CD4-positive, alpha-beta T cell treated with Interleukin-4 for 4 hours (primary cell): ENCODE measurements at places on chromosomes 1 and 21.

DNA sequence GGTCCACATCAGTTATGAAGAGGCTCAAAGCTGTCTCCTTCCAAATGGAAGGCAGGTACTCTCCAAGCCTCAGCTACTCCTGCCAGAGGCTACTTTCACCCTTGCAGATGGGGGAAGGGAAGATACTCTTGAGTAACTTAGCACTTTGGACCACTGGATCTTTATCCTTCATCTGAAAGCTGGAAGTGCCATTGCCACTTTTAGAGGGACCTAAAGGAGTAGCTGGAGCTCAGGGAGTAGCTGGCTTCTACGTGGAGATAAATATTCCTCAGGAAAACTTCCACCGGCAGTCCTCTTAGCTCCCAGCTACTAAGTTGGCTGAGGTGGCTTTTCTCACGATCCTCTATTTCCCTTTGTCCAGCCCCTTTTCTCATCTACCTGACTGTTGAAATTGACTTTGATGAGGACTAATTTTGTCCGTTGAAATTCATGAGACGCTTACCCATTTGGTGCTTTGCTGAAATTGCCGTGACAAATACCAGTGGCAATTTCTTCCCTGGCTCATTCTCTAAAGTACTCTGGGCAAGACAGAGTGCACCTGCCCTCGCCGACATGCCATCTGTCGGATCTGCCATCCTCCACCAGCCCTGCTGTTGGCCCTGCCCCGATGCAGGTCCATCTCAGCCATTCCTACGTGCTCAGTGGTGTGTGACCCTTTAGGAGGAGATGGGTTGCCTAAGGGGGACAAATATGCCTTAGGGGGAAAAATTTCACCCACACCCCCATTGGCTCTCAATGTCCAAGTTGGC lies 13.6 kb downstream of the IGSF21 start:
- DNase-seq, result no peak

GRCh38 chr1:2431518-2431917 lies 19.2 kb upstream of the PEX10 start:
- DNase-seq, result no peak

DNA sequence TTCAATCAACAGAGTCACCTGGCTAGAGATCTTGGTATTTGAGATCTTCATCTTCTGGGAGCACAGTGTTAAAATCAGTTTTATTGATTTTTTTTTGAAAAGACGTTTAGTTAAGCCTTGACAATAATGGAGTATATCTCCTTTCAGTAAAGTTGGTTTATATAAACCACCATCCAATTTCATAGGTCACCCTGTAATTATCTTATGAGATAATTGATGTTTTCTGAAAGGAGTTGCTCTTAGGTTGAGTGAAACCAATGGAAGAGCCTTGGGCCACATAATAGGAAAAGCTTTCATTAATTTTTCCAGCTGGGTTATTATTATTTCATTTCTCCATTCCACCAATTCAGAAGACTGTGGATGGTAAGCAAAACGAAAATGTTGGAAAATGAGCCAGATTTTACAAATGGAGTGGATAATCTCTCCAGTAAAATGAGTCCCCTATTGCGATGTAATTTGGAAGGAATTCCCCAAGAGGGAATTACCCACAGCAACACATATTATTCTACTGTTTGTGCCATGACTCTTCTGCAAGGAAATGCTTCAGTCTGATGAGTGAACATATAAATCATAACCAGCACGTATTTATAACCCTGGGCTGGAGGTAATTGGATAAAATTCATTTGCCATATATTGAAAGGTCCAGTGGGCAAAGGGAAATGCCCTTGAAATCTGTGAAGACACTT lies 46.2 kb upstream of the TINAGL1 start:
- no peak for DNase-seq

DNA sequence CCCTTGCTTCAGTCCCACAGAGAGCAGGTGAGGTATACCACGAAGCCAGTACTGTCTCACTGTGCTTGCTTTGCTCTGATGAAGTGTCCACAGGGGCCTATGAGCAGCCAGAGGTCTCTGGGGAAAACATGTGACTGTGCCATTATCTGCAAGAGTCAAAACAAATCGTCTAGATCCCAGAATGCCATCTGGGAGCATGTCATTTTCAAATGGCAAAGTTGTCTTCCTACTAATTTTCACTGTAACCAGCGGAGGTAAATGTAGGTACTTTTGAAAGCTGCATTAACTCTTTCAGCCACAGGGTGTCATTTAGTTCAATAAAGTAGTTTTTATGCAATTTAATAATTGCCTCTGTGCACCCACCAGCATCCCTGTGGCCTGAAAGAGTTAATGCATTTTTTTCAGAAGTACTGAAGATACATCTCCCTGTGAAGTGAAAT lies 173.6 kb upstream of the SGIP1 start:
- DNase-seq, result no peak

DNA sequence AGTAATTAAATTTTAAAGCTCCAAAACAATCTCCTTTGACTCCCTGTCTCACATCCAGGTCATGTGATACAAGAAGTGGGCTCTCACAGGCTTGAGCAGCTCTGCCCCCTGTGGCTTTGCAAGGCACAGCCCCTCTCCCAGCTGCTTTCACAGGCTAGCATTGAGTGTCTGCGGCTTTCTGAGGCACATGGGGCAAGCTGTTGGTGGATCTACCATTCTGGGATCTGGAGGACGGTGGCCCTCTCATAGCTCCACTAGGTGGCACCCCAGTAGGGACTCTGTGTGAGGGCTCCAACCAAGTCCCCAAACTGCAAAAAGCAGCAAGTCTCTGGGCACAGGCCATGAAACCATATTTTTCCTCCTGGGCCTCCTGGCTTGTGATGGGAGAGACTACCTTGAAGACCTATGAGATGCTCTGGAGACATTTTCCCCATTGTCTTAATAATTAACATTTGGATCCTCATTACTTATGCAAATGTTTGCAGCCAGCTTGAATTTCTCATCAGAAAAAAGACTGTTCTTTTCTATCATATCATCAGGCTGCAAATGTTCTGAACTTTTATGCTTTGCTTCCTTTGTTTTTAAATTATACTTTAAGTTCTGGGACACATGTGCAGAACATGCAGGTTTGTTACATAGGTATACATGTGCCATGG lies 554.1 kb upstream of the OLFM3 start:
- DNase-seq, result no peak

- peak; percentile 57 for DNase-seq
Observed at GRCh38 chr1:206050655-206051235, 2.2 kb upstream of the RHEX start.

GRCh38 chr1:245946905-245947304 lies 560.2 kb downstream of the SMYD3 start:
- no peak for DNase-seq

GRCh38 chr1:8661185-8662110 lies 156.0 kb downstream of the RERE start:
- DNase-seq, result peak; percentile 24

DNA sequence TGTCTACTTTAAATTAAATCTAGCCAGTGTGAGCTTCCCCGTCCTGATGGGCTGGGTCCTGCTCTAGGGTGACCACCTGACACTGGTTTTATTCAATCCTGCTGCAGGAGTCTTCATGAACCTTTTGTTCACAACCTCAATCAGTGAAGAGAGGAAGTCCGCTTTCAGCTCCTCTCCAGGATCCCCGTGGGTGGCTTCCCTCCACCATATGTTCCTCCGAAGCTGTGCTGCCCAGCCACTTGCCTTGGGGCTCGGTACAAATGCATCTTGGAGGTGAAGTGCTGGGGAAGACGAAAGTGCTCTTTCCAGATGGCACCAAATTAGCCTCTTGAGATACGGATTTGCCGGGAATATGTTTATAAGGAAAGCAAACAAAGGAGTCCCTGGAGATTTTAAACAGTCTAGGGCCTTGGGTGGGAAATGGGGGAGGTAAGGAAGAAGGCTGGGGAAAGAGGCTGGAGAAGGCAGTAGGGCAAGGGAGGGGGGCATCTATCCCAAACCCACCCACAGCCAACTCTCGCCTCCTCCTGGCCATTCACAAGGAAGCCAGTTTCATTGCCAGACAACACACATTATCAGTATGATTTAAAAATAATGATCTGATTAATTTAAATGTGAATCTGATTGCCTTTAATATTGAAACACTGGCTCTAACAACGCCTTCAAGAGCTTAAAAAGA lies 430.8 kb downstream of the DISC1 start:
- no peak for DNase-seq

GRCh38 chr1:221148660-221149059 lies 269.4 kb downstream of the HLX start:
- no peak for DNase-seq

DNA sequence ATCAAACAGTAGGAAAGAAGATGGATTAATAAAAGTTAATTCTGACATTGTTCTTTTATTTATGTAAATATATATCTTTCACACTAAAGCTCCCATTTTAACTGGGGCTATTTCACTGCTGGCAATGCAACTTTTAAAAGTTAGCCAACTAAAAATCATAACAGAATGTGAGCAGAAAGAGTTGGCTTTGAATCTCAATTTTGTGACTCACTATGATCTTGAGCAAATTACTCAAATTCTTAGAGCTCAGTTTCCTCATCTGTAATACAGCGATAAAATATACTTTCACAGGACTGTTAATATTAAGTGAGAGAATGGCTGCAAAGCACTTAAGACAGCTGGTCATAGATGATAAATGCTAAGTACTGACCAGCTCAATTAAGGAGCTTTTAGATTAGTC lies 10.8 kb downstream of the EFCAB14 start:
- DNase-seq, result no peak

DNA sequence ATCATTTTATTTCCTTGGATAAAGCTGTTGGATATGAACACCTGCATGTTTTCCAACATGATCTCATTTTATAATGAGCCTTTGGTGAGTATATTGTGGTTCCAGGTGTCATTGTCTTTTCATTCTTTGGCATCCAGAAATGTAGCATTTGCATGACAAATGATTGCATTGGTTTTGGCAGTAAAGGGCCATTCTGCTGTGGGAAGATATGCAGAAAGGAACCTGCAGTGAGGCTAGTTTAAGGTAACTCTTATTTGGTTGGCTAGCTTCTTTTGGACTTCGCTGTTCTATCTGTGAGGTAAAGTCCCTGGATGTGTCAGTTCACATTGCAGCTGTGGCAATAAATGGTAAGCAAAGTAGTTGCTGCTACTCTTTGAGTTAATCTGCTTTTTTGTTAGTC lies 343.0 kb downstream of the AMY1C start:
- no peak for DNase-seq

DNA sequence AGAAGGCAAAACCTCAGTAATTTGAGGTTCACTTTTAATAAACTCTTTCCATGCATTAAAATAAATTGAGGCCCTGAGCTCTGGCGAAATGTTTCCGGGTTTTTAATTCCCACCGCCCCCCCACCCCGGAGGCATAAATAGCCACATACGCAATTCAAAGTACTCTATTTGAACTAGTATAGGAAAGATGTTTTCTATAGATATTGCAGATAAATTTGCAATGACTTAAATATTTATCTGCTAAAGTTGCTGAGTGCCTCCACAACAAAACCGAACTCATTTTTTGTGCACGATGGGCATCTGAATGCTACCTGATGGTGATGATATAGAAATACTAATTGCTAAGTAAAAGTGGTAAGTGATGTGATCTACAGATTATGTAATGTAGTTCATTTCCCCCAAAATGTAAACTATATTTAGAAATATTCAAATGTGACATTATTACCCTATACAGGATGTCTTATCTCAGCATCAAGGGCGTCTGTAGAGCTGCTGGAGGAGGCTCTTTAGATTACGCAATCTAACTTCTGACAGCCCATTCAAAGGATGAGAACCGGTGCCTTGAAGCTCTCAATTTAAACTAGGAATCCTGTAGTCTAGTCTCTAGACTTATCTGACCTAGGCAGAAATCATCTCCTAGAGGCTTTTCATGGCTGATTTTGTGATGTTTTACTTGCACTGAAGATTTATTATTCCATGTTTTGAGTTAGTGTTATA lies 8.5 kb downstream of the IRF2BP2 start:
- DNase-seq, result peak; percentile 68

DNA sequence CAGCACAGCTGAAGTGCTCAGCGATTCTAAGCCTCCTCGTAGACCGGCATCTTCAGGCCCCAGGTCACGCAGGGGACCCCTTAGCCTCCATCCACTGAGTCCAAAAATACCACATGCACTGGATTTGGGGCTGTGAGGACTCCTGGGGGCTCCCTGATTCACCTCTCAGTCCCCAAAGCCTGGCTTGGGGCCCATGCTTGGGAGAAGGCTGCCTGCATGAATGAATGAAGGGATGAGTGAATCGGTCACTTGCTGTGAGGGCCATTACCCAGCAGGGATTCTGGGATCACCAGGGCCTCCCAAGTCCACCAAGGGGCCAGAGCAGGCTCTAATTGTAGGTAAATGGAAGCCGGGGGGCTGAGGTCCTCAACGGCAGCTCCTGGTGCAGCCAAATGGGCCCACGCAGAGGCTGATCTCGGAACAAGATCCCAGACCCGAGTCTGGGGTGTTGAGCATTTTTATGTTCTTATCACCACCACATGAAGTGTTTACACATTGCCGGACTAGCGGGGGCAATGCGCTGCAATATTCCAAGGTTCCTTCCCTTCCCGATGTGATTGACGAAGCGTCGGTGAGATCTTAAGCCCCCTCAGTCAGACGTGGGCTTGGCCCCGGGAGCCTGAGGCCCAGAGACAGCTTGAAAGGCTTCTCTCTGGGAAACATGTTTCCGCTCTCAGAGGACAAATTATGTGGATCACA lies 13.6 kb upstream of the ARHGEF16 start:
- no peak for DNase-seq

DNA sequence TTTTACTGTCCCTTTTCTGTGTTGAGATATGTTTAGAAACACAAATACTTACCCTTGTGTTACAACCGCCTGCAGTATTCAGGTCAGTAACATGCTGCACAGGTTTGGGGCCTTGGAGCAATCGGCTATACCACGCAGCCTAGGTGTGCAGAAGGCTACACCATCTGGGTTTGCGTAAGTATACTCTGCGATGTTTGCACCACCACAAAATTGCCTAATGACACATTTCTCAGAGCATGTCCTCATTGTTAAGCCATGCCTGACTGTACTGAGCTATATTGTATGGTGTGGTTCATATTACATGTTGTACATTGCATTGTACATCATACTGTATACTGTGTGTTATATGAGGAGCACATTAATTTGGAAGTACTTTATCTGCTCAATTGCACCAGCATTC lies 247.4 kb downstream of the RHOU start:
- DNase-seq, result no peak

DNA sequence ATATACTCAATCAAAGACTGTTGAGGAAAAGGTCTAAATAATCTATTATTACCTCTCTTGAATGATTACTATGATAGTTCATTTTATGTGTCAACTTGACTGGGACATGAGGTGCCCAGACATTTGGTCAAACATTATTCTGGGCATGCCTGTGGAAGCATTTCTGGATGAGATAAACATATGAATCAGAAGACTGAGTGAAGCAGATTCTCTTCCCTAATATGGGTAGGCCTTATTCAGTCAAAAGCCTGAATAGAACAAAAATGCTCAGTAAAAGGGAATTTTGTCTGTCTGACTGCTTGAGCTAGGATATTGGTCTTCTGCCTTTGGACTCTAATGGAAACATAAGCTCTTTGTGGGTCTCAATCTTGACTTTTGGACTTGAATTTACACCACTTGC lies 73.3 kb upstream of the SOX13 start:
- DNase-seq, result no peak

- DNase-seq, result no peak
Observed at GRCh38 chr1:27928216-27928954, 6.4 kb upstream of the SMPDL3B start.

GRCh38 chr1:12756768-12757413 lies 10.9 kb downstream of the CFAP107 start:
- no peak for DNase-seq

- DNase-seq, result no peak
Observed at GRCh38 chr1:210702506-210702905, 373.8 kb downstream of the HHAT start.
